Left forelimb (tissue), 1 donor: ENCODE measurements at places on chromosomes 16 and 17.

GRCh38 chr16:56450275-56450985, 702 bp downstream of the NUDT21 start:
- DNase-seq: no peak

GRCh38 chr16:569445-570254, at the start of gene PIGQ:
PIGQ (plus strand) TSS chr16:569968; CDS start chr16:574075, 4,107 bp downstream.
- DNase-seq: peak; percentile 87

- DNase-seq: no peak
These were observed 8.5 kb downstream of the G6PC1 start for GRCh38 chr17:42908872-42909700.

- DNase-seq: no peak
These were observed 150.6 kb downstream of the CLEC16A start for GRCh38 chr16:11094857-11095565.

GRCh38 chr17:29588562-29589411, 661 bp downstream of the GIT1 start:
- DNase-seq: no peak

DNA sequence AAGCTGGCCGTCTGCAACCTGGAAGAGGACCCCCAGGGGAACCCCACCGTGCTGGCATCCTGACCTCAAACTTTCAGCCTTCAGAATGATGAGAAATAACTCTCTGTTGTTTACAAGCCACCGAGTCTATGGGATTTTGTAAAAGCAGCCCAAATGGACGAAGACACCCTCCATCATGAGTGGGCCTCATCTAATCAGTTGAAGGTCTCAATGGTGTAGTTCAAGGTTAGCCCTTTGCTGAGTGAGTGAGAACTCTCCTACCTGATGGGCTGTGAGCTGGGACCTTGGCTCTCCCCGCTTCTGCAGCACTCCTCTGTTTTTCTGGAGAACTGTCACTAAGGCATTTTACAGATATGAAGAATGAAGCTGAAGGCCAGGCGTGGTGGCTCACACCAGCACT, 325.9 kb upstream of the TNRC6C start:
- no peak for DNase-seq

- no peak for DNase-seq
These were observed 14.0 kb downstream of the ANKRD11 start for GRCh38 chr16:89476379-89476778.

DNA sequence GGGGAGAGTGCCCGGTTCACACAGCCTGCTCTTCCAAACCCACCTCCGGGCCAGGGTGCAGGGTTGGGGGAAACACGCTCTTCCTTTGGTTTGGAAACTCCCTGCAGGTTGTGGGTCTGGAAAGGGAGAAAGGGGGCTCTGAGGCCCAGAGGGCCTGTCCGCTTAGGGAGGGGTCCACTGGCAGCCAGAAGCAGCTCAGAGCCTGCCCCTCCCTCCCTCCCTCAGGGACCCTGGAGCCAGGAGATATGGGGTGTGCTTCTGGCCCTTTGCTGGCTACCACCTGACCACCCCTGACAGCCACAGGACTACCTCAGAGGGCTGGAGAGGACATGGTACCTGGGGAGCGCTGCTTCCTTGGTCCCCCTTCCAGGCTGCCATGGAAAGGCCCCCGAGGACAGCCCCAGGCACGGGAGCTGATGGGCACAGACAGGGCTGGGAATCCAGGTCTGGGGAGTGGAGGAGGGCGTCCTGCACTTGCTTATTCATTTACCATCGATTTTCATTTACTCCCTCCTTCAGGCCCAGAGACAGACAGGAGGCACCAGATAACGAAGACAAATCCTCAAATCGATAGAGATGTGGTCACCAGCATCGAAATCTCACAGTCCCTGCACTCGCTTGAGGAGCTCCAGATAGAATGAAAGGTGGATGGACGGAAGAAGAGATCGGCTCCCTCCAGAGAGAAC, 48.4 kb upstream of the DOC2B start:
- DNase-seq: no peak

DNA sequence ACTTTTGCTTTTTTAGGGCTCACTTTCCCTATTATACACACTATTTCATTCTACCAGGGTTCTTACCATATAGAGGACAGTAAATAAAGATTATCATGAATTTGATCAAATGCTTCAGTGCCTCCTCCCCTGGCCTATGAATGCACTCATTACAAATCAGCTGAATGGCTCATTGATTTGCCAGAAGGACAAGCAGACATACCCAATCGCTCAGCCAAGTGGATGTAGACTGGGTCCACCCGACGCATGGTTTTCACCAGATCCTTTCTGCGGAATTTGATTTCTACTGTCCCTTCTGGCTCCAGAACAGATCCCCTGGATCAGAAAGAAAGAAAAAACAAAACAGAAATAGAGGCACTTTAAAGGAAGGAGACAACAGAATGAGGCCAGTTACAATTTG, 162.6 kb downstream of the AATF start:
- DNase-seq: no peak

DNA sequence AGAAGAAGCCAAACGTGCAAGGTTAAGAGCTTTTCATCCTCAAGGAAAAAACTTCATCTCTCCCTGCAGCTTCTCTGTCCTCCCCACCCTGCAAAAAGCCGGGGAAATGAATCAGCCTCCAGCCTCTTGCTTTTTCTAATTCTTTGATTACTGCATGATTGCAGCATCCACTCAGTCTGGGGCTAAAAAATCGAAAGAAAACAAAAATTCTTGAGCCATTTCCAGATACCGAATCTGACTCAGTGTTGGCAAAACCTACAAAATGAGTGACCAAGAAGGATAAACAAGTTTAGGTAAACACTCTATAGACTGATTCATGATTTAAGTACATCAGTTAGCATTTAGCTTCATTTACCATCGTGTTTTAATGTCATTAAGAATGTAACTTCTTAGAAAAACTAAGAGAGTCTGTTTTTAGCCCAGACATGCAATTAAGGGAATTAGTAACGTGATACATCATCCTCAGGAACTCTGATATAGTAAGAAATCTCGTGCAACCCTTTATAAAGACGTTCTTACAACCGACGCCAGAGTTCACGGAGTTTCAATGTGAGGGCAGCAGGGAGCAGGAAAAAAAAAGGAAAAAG, 287.3 kb upstream of the FOXF1 start:
- DNase-seq: no peak

DNA sequence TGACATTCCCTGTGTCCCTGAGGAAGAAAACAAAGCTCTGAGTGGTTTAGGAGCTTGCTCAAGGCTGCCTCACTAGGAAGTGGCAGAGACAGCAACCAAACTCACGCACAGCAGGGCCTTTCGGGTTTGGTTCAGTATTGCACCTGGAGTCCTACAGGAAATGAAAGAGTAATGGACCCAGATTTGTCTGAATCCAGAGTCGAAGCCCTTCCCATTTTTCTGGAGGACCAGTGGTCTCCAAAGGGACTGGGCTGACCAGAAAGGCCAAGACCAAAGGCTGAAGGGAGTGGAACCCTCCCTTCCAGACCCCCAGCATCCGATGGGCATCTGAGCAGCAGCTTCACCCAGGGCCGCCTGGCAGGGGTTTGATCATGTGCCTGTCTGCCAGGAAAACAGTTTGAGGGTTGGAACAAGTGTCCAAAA, 85.5 kb upstream of the RPL38 start:
- DNase-seq: peak; percentile 44

- no peak for DNase-seq
These were observed 20.0 kb upstream of the KCNJ16 start for GRCh38 chr17:70055000-70055399.

DNA sequence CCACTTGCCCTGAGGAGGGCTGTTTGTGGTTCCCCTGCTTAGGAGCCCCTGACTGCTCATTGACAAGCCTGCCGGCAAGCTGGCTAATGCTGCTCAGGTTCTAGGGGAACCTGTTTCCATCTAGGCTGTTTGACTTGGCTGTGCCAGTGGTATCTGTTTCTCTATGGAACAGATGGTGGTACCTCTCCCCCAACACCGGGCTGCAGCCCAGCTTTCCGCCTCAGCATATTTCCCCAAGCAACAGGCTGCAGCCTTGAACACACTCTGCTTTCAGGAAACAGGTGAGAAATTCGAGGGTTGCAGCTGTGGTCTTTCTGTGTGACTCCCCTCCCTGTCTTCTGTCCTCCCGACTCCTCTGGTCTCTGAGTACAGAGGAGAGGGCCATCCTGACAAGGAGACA, 132.3 kb downstream of the TMEM132E start:
- DNase-seq: no peak

- no peak for DNase-seq
These were observed 612.9 kb downstream of the MAF start for GRCh38 chr16:78987666-78988065.

- DNase-seq: no peak
These were observed 4.8 kb downstream of the LHX1 start for GRCh38 chr17:36942019-36942599.

DNA sequence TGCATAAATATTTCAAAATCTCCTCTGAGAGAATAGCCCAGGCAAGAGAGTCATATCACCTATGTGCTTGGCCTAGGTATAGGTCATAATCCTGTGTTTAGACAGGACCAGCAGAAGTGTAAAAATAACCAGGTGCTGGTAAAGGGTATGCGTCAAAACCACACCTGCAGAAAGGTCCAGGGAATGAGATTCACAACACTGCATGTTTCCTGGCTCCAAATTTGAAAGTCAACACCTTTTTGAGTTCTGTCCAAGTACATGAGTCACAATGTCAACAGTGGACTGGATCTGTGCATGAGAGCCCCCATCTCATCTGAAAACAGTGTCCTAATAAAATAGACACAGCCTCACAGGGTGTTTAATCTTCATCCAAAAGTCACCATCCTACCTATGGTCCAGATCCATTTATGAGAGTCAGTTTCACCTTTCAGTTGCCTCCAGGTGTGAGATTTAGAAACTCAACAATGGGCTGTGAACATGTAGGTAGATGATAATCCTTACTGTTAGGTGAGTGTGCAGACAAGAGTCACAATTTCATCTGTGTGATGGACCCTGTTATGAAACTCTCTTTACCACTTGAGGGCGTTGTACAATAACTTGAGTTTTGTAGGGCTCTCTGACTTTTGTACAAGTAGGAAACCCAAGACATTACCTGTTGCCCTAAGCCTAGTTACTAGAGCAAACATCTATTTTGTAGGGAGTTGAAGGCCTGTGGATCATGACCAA, 2100.7 kb downstream of the TP53TG3F start:
- no peak for DNase-seq

DNA sequence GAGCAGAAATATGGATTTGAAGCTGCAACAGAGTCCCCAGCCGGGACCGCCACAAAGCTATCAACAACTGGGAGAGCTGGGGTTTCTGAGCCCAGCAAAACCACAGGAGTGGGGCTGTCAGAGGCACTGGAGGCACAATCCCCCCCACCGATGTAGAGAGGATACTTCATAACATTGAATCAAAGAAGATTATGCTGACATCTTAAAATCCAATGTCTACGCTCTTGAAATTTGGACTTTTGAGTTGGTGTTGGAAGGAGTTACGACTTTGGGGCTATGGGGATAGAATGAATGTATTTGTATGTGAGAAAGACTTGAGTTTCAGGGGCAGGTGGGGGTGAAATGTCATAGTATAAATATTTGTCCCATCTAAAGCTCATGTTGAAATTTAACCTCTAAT, 1121.6 kb upstream of the CDH8 start:
- no peak for DNase-seq

DNA sequence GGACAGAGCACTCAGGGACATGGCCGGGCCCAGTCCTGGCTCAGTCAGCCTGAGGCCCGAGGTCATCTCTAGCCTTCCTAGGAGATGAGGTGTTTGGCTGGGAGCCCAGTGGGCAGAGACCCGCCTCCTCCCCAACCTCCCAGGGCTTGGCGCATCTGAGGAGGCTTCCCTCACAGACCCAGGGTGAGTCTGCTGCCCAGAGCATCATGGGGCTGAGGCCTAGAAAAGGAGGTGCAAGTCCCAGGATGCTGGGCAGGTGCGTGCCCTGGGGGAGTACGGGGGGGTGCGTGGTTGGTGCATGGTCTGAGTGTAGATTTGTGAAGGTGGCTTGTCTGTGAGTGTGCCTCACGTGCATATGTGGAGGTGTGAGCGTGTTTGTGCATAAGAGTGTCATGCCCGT, 4.7 kb downstream of the PDE6G start:
- DNase-seq: no peak

DNA sequence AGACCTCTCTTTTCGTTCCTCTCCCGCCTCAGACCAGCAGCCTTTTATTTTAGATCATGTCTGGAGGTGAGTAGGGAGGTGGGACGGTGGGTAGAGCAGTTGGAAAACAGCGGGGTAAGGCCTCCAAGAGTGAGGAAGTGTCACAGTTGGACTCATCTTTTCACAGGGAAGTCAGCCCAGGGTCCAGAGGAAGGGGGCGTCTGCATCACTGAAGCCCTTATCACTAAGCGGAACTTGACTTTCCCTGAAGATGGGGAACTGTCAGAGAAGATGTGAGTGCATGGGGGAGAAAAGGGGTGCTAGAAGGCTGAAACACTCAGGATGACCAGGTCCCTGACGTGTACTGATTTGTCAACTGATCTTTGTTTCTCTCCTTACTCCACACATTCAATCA, 461 bp downstream of the LRRC46 start:
- DNase-seq: no peak

GRCh38 chr17:58323366-58324055, 5.1 kb downstream of the TSPOAP1 start:
- no peak for DNase-seq

DNA sequence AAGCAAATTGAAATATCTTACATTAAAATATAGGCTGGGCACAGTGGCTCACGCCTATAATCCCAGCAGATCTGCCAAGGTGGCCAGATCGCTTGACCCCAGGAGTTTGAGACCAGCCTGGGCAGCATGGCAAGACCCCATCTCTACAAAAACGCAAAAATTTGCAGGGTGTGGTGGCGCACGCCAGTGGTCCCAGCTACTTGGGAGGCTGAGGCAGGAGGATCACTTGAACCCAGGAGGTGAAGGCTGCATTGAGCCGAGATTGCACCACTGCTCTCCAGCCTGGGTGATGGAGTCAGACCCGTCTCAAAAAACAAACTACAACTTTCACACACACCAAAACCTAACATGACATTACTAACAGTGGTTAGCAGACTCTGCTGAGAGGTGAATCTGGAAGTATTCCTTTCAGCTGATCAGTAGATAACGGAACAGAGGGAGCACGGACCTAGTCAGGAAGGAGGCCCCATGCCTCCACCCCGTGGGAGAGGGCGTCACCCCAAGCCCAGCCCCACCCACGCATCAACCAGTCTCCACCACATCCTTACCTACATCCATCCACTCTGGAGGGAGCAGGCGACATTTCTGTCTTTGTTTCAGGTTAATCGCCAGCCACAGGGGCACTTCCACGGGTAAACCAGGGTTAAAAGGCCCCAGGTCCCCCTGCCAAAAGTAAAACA, 1.7 kb downstream of the GINS2 start:
- no peak for DNase-seq

- no peak for DNase-seq
These were observed 251.0 kb downstream of the CDH11 start for GRCh38 chr16:64870859-64871258.
